ENCODE measurements at places on chromosomes 5 and 9.
A peak's percentile ranks its signal among the peaks of the same experiment; 100 is the strongest.

DNA sequence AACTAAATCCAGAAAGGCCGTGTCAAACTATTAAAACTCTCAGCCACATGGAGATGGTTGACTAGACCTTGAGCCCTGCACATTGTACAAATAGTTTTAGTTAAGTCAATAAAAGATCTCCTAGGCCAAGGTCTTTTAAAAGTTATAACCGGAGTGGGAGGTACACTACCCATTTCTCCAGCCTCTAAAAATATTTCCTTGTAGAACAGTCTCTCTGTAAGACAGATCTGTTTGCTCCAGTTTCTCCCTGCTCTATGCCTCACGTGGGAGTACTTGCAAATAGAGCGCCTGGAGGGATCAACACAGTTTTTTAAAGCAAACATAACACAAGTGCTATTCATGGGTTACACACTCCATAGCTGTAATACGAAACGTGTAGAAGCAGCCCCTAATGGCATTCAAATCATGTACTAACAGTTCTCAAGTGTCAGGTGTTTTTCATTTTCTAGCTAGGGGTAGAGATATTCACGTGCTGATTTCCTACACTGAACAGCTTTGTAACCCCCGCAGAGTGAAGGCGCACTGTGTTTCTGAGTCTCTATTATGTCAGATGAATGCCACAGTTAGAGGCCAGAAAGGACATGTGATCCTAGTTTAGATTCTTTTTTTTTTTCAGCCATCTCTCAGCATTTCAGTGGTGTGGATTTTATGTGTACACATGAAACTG, 703.4 kb upstream of the GRAMD2B start:
- no peak for DNase-seq

GRCh38 chr5:132859889-132860437, 6.3 kb downstream of the GDF9 start:
- DNase-seq = no peak

GRCh38 chr5:156402387-156402921, 75.5 kb downstream of the SGCD start:
- no peak for DNase-seq

GRCh38 chr5:83547161-83547560, 75.6 kb downstream of the VCAN start:
- no peak for DNase-seq

DNA sequence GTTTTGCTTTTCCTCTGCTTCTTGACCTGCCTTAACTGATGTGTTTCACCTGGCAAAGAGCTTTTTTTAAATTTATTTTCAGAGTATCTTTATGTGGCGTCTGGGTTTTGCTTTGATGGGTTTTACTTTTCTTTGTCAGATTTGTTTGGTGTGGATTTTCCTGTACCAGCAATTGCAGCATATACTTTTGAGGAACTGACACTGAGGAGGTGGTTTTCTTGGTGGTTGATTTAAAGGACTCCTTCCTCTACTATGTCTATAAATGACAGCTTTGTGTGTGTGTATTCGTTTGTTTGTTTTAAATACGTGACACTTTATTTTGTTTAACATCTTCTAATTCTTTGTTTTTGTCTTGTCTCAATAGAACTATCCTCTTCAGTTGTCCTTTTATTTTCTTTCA, 1071.9 kb upstream of the ARRDC3 start:
- DNase-seq = no peak

GRCh38 chr9:134327671-134328231, 1.5 kb downstream of the RXRA start:
- no peak for DNase-seq

DNA sequence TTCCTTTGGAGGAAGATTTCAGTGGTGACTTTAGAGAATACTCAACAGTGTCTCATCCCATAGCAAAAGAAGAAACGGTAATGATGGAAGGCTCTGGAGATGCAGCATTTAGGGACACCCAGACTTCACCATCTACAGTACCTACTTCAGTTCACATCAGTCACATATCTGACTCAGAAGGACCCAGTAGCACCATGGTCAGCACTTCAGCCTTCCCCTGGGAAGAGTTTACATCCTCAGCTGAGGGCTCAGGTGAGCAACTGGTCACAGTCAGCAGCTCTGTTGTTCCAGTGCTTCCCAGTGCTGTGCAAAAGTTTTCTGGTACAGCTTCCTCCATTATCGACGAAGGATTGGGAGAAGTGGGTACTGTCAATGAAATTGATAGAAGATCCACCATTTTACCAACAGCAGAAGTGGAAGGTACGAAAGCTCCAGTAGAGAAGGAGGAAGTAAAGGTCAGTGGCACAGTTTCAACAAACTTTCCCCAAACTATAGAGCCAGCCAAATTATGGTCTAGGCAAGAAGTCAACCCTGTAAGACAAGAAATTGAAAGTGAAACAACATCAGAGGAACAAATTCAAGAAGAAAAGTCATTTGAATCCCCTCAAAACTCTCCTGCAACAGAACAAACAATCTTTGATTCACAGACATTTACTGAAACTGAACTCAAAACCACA, 67.4 kb downstream of the VCAN start:
- no peak for DNase-seq

DNA sequence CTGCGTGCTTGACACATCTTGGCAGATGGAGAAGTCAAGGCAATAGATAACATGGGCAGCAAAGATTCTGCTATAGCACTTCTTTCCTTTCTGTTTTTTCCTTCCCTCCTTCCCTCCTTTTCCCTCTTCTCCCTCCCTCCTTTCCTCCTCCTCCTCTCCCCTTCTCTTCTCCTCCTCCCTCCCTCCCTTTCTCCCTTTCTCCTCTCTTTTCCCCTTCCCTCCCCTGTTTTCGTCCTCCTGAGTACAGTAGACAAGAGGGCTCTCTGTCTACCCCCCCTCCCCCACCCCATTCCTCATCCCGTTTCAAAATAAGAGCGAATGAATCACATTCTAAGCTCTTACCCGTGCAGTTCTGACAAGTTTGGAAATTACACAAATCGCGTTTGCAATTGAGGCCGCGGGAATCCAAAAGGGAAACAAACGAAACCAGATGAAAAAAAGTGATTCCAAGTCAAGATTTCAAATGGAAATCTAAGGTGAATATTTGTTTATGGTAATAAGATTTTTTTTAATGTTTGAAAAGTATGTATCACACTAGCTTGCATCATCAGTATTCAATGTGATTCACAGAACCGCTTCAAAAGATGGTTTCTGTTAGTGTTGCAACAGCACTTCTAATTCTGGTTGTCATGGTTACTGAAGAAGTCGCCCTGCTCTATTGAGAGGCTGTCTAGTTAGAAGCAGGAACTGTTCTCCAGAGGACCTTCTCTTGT, 1.3 kb downstream of the NIM1K start:
- no peak for DNase-seq

DNA sequence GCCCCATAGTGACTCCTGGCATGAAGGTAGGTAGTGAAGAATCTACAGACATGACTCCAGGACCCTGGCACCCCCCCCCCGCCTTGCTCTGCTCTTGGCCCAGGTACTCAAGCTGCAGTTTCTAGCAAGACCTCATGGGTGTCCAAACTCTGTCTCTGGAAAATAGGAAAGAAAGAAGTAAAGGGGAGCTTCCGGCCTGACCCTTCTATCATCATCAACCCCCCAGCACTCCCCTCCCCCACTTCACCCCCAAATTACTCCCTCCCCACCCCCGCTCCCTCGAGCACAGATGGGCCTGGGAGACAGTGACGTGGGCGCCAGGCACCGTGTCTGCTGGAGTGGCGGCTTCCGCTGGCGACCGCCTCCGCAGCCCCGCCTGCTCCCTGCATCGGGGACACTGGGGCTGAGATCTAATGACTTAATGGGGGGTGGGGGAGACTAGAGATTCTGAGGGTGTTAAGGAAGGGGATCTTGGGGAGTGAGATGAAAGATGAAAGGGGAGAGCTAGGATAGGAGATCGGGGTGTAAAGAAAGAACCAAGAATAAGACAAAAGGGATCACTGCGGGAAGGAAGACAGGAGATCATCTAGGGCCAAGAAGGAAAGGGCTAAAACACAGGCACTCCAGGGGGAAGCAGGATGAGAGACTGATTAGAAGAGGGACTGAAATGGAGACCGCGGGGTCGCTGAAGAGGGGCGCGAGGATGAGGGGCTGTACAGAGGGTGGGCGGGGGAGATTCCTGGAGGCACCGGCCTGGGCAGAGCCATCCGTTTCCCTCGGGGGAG, 1.1 kb upstream of the DNAJB5 start:
- peak; percentile 38 for DNase-seq

- DNase-seq = no peak
Measured at GRCh38 chr5:157539503-157540022, 36.0 kb downstream of the ADAM19 start.

DNA sequence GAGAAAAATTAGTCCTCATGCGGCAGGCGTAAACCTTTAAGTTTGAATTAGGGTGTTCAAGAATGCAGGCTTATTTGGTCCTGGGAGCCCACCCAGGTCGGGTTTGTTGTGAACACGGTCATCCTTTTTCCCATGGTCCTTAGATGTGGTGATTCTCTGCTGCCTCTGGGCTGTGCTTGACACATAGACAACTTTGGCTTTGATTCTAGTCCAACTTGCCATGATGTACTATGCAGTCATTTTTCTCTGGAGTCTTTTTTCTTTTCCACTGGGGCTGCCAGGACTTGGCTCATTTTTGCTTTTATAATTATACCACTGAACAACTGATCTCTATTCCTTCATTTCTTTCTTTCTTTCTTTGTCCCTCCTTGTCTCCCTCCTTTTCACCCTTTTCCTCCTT, 218.6 kb downstream of the SREK1 start:
- DNase-seq = no peak

GRCh38 chr5:39850291-39850690, 425.5 kb upstream of the DAB2 start:
- no peak for DNase-seq

- DNase-seq = no peak
Measured at GRCh38 chr9:76462126-76462525, 3.1 kb downstream of the GCNT1 start.

DNA sequence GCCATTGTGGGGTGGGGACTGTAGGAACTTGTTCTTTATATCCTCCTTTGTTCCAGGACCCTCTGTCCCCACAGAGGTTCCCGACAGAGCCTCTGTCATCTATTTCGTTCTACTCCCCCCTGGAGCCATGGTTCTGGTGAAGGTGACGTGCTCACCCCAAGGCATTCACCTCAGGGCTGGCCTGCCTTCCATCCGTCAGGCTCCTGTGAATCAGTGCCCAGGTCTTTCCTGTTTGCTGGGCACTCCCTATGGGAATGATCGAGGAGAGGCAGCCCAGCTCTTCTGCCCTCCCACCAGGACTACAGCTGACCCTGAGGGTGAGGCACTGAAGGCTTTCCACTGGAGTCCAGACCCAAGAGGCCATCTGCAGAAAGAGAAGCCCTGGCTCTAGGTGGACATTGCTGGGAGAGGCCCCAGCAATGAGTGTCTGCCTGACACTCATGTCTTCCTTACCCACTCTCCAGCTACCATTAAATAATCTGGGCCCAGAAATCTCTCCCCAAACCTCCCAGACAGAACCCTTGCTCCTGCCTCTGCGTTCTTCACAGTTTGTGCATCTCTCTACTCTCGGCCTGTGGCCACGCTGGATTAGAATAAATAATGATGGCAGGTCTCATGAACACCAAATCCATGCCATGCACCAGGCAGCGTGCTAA, 214.2 kb downstream of the FSTL4 start:
- DNase-seq = no peak

GRCh38 chr9:133792721-133793470, 54.7 kb upstream of the SARDH start:
- DNase-seq = peak; percentile 10

DNA sequence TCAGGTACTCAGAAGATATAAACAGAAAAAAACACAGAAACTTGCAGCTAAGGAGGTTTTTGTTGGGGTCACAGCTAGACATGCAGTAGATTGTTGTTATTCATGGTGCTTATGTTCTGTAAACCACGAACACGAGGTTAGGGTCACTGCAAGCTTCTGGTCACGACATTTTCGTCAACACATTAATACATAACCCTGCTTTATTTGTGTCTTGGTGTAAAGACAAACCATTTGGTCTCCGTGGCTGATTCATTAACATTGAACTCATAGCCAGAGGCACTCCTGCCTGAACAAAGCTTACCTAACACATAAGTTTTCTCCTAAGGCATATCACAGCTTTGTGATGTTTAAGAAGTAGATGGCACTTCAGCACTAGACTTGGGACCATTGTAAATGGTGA, 16.9 kb downstream of the TEK start:
- DNase-seq = no peak

DNA sequence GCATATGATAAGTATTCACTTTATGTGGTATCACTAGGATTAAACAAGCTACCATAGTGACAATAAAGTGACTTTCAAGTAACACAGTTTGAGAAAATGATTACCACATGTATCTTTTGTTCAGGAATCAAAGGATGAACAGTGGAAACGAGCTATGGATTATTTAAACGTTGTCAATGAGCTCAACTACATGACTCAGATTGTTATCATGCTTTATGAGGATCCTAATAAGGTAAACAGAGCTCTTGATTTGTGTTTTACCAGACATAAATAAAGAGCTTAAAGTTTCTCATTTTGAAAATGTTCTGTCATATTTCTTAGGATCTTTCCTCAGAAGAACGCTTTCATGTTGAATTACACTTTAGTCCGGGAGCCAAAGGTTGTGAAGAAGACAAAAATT, 57.4 kb downstream of the PPIP5K2 start:
- no peak for DNase-seq

DNA sequence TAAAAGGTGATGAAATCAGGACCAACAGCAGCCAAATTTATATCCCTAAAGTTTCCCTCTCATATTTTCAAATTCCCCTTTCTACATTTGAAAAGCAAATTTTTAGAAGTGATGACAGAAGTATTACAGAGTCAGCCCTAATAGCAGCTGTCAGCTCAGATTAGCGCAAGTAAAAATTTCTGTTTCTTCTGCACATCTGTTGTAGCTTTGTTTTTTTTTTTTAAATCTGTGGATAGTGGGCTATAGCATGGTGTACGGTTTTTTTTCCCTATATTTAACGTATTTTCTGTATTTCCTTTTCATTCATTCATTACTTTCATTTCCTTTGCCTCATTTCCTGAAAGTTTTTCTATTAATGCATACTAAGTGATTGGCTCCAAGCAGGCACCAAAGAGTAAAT, 99.1 kb downstream of the MACIR start:
- no peak for DNase-seq

DNA sequence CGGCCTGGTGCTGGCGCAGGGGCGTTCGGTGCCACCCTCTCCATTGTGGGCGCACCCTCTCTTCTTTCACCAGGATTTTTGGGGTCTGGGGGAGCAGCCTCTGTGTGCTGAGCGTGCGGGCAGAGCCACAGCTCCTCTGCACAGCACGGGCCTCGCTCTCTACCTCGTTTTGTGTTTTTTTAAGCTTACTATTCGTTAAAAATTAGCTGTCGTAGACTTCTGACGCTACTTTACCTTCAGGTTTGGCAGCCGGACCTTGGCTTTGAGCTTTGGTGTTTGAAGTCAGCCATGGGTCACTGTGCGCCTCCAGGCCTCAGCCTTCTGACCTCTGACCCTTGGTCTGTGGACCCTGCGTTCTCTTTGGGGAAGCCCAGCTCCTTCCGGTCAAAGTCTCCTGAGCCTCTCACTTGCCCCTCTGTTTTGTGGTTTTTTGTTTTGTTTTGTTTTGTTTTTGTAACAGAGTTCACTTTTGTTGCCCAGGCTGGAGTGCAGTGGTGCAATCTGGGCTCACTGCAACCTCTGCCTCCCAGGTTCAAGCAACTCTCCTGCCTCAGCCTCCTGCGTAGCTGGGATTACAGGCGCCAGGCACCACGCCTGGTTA, 88.2 kb upstream of the CACNA1B start:
- no peak for DNase-seq

- no peak for DNase-seq
Measured at GRCh38 chr5:14574891-14575508, 6.6 kb upstream of the OTULINL start.

GRCh38 chr5:34535433-34535832, 120.7 kb upstream of the RAI14 start:
- DNase-seq = no peak

Data from stimulated activated CD8-positive, alpha-beta memory T cell treated with anti-CD3 and anti-CD28 coated beads, Interleukin-15, amount 100 ng/mL, for 4 hours (primary cell).